ENCODE measurements at places on chromosomes 1 and 21.

DNA sequence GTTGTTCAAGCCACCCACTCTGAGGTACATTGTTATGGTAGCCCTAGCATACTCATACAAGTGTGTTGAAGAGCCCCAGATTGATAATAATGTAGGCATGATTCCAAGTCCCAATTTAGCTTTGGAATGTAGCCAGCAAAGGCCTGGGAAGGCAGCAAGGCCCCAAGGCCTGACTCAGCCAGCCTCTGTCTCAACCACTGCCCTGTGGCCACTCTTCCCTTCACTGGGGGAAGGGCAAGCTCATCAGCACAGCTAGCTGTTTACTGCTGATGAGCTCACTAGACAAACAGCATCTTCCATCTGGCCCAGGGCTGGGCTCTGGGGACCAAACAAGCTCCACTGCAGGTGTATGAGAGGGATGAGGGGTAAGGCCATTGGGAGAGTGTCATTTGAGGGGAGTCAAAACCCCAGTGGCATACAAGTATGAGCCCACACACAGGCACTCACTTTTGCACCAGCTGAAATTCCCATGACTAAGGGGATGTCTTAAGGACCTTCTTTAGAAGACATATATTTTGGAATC lies 2.2 kb upstream of the IRF6 start:
- no peak for DNase-seq

DNA sequence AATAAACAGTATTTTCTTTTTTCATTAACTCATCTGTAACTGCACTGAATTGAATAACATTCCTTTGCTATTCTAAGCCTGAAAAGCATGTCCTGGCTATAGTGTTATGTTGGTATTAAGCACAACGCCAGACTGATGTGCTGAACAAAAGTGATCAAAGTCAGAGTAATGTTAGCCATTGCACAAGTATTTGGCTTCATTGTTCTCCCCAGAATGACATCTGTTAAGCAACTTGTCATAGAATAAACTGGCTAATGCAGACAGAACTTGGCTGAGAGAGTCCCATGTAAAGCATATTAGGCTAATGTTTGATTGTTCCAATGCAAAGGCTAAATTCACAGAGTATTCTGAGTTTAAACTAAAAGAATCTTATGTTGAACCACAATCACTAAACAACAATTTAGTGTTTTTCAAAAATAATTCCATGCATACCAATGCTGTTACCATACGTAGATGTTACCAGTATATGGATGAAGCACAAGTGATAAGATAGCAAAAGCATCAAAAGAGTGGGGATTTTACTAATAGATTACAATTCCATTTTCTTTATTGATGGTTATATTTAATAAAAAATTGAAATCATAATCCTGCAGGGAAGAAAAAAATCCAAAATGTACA lies 235.3 kb upstream of the DMRTA2 start:
- no peak for DNase-seq

- DNase-seq = no peak
Observed at GRCh38 chr21:37292941-37293340, 25.8 kb upstream of the VPS26C start.

DNA sequence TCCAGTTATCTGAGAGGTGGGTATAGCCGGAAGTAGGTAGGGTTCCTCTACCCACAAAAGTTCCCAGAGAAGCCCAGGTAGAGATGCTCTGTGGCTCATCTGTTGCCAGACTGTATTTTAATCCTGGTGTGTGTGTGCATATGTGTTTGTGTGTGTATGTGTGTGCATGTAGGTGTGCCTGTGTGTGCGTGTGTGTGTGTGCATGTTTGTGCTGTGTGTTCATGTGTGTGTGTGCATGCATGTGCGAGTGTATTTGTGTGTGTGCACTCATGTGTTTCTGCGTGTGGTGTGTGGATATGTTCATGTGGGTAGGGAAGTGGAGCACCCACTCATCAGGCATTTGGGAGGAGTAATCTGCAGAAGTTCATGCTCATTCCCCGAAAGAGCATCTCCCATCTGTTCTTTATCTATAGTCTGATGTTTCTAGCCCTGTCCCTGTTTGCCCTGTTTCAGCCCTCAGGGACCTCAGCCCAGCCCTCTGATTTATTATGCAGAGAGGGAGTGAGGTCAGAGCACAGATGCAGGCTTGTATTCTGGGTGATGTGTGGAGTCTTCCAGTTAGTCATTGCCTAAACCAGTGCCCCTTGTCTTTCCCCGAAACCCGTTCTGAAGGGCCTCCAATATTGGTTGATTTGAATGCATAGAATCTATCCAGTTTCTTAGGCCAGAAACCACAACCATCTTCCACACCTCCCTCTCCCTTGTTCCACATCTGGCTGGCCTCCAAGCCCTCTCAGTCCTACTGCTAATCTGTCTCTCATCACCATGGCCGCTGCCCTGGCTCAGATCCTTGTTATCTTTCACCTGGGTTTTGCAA lies 69.1 kb downstream of the DISC1 start:
- DNase-seq = no peak
